Heart left ventricle (tissue), 16 donors: ENCODE measurements at places on chromosomes 12 and 14.
A peak's percentile ranks its signal among the peaks of the same experiment; 100 is the strongest.

GRCh38 chr12:8508910-8509841 is 4.1 kb upstream of the CLEC4D start:
- no peak for DNase-seq

- no peak for DNase-seq
These were observed 150.1 kb downstream of the SUDS3 start for GRCh38 chr12:118526255-118527095.

DNA sequence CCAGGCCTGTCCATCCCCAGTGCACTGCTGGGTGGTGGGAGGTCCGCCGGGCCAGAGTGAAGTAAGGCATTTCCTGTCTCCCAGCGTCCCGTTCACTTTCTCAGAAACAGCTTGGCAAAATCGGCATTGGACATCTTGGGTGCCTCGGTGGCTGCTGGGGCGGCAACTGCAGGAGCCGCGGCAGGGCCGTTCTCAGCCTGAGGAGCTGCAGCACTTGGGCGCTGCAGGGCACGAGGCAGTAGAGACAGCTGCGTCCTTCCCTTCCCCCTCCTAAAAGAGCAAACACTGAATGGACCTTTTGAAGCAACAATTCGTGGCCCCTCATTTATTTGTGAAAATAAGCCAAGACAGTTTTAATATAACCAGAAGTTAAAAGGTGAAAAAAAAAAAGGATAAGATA is 8.3 kb downstream of the FICD start:
- no peak for DNase-seq

GRCh38 chr14:67241411-67242167 is at the start of gene PALS1:
PALS1 (plus strand) TSS chr14:67241435; CDS start chr14:67279171, 37,736 bp downstream.
- no peak for DNase-seq

DNA sequence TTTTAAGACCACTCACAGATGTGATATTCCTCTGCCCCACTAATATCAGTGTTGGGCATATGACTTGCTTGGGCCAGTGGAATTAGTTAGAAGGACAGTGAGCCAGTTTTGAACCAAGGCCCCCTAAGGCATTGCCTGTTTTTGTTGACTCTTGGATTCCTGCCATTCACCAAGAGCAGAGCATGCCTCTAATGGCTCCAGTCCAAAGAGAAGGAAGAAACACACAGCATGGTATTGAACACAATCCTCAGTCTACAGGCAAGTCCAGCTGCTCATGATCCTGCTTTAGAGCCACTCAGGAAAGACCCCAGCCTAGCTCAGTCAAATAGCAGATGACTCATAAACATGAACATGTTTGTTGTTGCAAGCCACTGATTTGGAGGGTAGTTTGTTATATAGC is 1201.5 kb downstream of the BCL11B start:
- no peak for DNase-seq

GRCh38 chr12:92550661-92551060 is 152.1 kb upstream of the PLEKHG7 start:
- DNase-seq, result no peak

DNA sequence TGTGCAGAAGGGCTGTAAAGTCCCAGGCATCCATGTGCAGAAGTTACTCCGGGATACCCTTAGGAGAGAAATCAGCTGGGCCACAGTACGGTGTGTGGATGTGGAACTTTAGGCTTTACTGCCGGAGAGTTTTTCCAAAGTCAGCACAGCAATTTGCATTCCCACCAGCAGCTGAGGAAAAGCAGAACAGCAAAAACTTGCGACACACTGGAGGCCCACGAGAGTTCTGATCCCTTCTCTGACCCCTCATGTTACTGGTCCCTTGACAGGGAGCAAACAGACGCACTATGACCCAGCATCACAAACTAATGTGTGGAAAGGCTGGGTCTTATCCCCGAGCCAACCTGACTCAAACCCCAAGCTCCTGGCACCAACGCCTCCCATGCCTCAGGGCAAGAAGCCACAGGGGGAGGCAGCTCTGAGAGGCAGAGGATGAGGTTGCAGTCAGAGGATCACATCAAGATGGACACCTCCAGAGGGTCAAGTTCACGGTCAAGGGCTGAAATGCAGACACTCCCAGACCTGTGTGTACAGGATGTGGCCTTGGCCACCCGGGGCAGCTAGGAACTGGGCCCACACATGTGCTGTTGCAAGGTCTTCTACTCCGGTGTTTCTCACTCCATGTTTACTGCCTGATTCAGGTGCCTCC is 38.6 kb downstream of the CCDC88C start:
- no peak for DNase-seq

GRCh38 chr12:26369588-26369987 is 174.2 kb downstream of the SSPN start:
- DNase-seq, result no peak

- no peak for DNase-seq
These were observed 37.2 kb downstream of the APOBEC1 start for GRCh38 chr12:7628381-7628961.

DNA sequence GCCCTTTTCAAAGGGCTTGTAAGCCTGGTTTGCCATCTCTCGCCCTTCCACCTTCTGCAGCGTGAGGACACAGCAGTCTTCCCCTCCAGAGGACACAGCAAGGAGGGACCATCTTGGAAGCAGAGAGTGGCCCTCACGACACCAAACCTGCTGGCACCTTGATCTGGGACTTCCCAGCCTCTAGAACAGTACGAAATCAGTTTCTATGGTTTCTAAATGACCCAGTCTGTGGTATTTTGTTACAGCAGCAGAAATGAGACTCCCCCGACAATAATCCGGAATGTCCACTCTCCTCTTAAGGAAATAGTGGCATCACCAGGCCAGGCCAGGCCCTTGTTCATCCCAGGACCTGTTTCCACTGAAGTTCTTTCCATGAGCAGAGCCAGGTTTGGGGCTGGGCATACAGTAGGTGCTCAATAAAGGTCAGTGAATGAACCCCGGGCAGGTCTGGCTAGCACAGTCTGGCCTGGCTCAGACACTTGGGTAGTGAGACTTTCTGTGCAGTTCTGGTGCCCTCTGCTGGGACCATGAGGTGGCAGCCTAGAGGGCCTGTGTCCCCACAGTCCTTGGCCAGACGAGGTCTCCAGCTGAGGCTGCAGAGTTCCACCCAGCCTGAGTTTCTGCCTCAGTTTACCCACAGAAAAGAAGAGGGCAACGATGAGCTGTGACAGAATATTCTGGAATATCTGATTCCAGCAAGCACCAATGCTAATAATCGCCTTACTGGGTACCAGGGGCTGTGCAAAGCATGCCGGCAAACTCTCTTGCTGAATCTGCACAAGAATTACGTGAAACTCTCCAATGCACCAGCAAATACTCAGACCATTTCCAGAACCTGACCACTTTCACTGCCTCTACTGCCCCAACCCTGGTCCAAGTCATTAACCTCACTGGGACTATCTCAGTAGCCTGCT is 14.0 kb downstream of the ABCB9 start:
- DNase-seq, result peak; percentile 84

DNA sequence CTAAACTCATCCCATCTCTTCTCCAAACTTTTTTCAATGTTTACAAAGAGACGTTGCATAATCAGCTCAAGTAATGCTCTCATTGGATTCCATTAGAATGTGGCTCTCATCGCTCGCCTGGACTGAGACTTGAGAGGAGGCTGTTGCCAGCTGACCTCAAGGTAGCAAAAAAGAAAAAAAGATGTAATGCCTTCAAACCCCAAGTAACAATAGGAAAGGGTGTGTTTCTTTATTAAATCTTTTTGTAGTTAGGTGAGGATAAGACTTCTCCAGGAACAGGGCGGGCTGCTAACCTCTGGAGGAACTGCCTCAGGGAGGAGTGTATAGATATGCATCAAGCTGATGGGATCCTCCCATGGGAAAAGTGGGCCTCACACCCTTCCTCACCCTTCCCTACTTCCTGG is 956 bp upstream of the PTHLH start:
- DNase-seq, result no peak

DNA sequence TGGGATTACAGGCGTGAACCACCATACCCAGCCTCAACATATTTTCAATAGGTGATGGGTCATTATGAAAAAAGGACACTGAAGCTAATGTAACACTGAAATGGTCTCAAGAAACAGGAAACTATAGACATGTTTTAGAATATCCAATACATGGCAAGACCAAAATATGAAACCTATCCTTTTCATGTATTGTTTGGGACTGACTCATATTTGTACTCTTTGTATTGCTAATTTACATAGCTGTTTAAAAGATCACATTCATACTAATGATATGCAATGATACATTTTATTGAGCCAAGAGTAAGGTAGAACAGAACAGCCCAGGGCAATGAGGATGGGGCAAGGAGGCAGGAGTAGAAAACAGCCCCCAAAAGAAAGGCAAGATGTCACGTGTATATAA is 32.6 kb downstream of the RESF1 start:
- DNase-seq, result no peak

- peak; percentile 44 for DNase-seq
These were observed 16.3 kb upstream of the C14orf180 start for GRCh38 chr14:104563191-104563741.

DNA sequence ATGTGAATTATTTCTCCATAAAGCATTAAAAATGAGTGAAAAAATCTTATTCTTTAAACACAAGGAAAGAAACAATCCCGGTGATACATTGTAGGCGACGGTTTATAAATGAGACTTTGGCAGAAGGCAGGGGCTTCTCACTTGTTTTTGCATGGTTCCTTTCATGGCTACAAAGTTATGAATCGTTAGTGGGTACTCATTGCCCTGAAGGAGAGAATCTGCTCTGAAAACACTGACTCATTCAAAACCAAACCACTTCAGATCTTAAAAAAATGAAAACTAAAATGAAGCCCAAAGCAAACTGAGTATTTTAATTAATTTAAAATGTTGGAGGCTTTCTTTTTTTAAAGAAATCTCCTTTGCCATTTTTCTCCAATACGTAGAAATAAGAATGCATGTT is 41.4 kb upstream of the AMIGO2 start:
- no peak for DNase-seq

DNA sequence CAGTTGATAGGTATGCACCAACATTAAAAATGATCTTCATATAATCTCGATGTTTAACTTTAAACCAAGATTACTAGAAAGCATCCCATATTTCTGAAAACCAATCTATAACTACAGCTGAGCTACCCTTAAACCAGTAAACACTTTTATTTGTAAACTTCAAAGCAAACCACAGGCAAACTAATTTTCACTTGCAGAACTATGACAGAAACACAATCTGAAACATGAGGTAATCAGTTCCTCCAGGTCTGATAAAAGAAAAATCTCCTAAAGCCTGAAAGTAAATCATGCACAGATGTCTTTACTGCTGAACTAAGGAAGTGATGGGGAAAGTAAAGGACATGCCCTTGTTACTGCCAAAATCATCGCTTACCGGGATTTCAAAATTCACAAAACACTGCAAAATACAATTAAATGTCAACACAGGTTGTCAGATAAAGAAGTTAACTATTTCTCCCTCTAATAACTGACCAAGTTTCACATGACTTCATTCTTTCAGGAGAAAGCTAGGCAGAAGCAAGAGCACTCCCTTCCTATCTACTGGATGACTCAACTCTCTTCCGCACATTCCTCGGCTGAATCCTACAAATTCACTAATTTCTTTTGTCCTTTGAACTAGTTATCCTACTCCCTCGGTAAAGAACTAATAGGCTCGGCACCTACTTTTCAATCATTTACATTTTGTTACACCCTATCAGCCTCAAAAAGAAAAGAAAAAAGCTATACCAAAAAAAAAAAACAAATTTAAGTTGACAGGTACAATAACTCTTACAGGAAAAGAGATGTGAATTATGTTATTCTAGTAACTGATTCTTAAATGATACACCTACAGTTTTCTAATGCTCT is 1.4 kb downstream of the EEA1 start:
- DNase-seq, result no peak

- DNase-seq, result no peak
These were observed 385.9 kb downstream of the EGLN3 start for GRCh38 chr14:33564774-33565630.
